ENCODE measurements at places on chromosomes 7 and 10.
A peak's percentile ranks its signal among the peaks of the same experiment; 100 is the strongest.

DNA sequence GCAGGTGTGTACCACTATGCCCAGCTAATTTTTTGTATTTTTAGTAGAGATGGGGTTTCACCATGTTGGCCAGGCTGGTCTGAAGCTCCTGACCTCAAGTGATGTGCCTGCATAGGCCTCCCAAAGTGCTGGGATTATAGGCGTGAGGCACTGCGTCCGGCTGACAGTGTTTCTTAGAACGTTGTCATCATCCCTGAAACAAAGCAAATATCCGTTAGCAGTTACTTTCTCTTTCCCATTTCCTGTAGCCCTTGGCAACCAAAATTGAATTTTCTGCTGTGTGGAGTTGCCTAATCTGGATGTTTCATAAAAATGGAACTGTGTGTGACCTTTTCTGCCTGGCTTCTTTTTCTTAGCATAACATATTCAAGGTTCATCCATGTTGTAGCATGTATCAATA lies 22.4 kb downstream of the ZNF33A start:
- peaks cover under 1% of the 10 kb centered on the region for H3K4me1 ChIP-seq
- peaks cover 53% of the 10 kb centered on the region for H3K36me3 ChIP-seq
- no peak overlapping the region for H3K27ac ChIP-seq
- DNase-seq = no peak

- H3K27me3 ChIP-seq = peaks cover 73% of the 10 kb centered on the region
- DNase-seq = peak; percentile 13
- H3K4me3 ChIP-seq = no peak overlapping the region
- H3K36me3 ChIP-seq = no peaks in the 10 kb centered on the region
- H3K4me1 ChIP-seq = no peaks in the 10 kb centered on the region
Observed at GRCh38 chr7:38283107-38283506, 9.7 kb upstream of the TARP start.

DNA sequence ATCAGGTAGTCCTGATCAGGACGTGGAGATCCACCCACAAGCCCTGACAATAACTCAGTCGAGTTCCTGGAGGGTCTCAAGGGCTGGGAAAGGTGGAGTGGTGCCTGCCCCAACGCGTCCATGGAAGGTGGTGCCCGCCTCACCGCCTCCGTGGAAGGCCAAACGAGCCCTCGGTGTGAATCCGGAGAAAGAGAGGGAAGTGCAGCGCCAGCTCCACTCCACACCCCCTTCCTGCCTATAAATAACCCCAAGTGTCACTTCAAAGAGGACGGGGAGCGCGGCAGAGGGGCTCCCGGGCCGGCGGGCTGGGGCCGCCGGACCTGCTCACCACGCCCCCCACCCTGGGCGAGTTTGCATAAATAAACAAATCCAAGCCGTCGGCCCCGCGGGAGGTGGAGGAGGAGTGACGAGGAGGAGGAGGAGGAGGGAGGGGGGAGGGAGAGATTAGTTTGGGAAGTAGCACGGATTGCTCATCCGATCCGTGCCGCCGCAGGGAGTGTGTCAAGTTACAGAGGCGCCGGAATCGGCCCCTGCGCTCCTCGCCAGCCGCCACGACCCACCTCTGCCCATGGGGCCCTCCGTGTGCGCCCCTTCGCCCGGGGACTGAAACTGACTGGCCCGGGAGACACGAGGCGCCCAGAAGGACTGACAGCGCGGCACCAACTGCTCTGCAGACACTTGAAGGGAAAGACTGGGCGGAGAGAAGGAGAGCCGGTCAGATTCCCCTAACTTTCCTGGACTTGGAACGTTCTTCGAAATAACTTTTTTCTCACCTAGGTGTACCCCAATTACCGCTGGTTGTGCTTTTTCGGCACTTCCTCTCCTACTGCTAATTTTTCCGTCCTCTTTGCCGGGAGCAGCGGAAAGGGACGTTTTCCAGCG lies at the start of gene COL13A1:
COL13A1 (plus strand) TSS at position 473 of the 882 bp plus-strand sequence. CDS start 518 bp downstream, outside the sequence.
- H3K4me1 ChIP-seq = peaks cover 62% of the 10 kb centered on the region
- peak; percentile 99 for DNase-seq
- H3K27me3 ChIP-seq = no peaks in the 10 kb centered on the region
- H3K36me3 ChIP-seq = no peaks in the 10 kb centered on the region
- peak within 1 kb of the TSS; percentile 70 for H3K4me3 ChIP-seq
- peak within 1 kb of the TSS; percentile 25 for H3K27ac ChIP-seq

- DNase-seq = no peak
- H3K36me3 ChIP-seq = no peaks in the 10 kb centered on the region
- no peak overlapping the region for H3K4me3 ChIP-seq
- no peaks in the 10 kb centered on the region for H3K4me1 ChIP-seq
- peaks cover 23% of the 10 kb centered on the region for H3K27me3 ChIP-seq
Observed at GRCh38 chr10:44927352-44927751, 16.2 kb downstream of the TMEM72 start.

DNA sequence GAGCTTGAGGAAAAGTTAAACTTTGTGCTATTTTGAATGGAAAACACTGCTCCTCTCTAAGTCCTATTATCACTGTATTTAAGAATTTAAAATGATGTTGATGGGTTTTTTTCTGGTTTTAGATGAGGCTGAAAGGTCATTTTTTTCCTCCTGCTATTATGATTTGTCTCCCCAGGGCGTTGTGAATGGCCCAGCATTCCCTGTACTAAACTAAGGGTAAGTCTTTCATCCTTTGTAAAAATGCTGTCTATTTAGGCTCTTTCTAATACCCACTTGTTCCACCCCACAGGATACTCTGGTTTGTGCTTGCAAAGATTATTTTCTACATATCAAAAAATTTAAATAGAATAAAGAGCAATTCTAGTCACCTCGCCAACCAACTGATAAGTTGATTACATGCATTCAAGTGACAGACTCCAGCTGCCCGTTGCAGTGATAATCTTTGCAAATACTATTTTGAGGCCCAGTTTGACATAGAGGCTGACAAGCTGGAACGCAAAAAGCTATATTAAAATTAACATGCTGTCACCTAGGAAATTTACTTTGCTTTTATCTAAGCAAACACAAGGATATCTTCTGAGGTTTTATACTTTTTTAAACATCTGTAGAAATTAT lies 222.3 kb upstream of the TMEM229A start:
- H3K4me3 ChIP-seq = no peak overlapping the region
- H3K27ac ChIP-seq = no peak overlapping the region
- peaks cover 18% of the 10 kb centered on the region for H3K4me1 ChIP-seq
